ENCODE measurements at places on chromosomes 1 and 21. TPM values are rescaled to one million over a fixed set of nuclear protein-coding genes. Genes with fewer than 3 reads are reported as not detected.

RNF186 gene
- not detected for total RNA-seq

SPRR2F gene
- total RNA-seq: not detected

DNA sequence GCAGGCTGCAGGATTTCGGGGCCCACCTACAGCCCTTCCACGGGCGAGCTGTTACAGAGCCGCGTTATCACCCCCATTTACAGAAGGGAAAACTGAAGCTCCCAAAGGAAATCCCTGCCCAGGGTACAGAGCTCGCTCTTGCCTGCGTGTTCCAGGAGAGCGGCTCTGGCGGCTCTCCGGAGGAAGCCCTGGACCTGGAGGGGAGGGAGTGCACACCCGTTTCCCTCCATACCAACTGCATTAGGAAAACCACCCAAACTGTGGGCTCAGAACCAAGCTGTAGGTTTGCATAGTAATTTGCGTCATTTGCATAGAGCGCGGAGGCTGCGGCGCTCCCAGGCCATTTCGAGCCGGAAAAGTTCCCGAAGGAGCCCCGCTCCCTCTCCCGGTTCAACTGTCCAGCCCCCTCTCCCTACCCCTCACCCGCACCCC lies 24.7 kb upstream of the ADGRB2 start:
- DNase-seq: peak; percentile 90

CFAP45 gene
- total RNA-seq: 0.29 TPM

S100A7 gene
- not detected for total RNA-seq

SPATA45 gene
- not detected for total RNA-seq

MARK1 gene
- total RNA-seq: 0.72 TPM

DNA sequence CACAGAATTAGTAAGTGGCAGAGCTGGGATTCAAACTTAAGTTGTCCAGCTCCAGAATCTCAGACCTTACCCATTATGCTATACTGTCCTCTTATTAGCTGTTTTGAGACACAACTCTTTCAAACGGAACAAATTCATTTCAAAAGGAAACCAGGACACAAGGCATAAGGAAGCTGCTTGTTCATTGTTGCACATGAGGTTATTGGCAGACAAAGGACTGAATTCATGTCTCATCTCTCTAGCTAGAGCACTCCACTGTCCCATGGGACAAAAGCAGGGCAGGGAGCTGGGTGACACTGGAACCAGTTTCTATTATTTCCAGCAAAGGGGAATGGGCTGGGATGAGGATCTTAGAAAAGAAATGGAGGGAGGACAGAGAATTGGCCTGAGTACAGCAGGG lies 26.4 kb downstream of the CHI3L2 start:
- no peak for DNase-seq

ARHGAP29 gene
- total RNA-seq: 13.3 TPM

DNA sequence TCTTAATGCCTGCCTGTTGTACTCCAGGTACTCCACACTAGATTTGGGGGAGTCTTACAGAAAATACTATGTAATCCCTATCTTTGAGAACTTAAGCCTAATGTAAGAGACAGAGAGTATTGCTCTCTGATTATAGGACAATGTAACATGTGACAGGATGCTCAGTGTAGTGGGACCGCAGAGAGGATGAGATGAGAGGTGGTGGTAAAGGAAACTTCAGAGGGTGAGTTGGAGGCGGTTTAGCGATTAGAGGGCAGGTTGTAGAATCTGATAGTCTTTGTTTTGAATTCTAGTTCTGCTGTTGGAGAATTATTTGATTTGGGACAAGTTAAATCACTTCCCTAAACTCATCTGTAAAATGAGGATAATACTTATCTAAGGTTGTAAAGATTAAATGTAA lies 5.4 kb downstream of the SOAT1 start:
- no peak for DNase-seq

Data from osteoblast (primary cell).